ENCODE measurements at places on chromosomes 11 and 22. TPM values are rescaled to one million over a fixed set of nuclear protein-coding genes. Genes with fewer than 3 reads are reported as not detected.

- DNase-seq = no peak
- H3K36me3 ChIP-seq = no peaks in the 10 kb centered on the region
- no peak overlapping the region for H3K27ac ChIP-seq
- no peak overlapping the region for H3K4me3 ChIP-seq
- H3K27me3 ChIP-seq = no peaks in the 10 kb centered on the region
- no peaks in the 10 kb centered on the region for H3K4me1 ChIP-seq
These were observed 462.4 kb upstream of the LRRC4C start for GRCh38 chr11:41921746-41922390.

DNA sequence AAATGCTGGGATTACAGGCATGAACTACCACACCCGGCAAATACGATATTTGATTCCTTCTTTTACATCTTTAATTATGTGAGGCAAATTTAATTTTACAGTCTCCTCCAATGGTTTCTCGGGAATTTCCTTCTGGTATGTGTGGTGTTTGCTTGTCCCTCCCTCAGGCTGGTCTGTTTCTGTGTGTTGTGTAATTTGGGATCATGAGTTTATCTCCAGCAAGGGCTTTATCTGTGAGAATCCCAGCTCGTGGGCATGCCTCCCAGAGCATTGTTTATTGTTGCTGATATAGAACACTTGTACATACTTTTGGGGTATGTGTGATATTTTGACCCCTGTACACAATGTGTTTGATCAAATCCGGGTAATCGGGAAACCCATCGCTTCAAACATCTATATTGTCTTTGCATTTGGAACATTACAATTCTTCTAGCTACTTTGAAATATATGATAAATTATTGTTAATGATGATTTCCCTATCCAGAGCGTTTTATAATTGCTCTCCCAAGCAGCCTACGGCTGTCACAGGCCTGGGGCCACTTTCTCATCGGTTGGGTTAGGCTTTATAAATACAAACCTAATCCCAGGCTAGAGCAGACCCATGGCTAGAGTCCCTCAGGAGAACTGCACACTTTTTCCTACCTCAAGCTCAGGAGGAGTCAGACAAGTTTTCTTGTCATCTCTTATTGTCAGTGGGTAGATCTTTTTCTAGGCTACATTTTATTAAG is 15.0 kb upstream of the PRR5 start:
- H3K27me3 ChIP-seq = no peaks in the 10 kb centered on the region
- H3K27ac ChIP-seq = peak overlapping the region; percentile 85
- H3K4me1 ChIP-seq = peaks cover 40% of the 10 kb centered on the region
- no peaks in the 10 kb centered on the region for H3K36me3 ChIP-seq
- peak; percentile 64 for DNase-seq
- H3K4me3 ChIP-seq = no peak overlapping the region

DNA sequence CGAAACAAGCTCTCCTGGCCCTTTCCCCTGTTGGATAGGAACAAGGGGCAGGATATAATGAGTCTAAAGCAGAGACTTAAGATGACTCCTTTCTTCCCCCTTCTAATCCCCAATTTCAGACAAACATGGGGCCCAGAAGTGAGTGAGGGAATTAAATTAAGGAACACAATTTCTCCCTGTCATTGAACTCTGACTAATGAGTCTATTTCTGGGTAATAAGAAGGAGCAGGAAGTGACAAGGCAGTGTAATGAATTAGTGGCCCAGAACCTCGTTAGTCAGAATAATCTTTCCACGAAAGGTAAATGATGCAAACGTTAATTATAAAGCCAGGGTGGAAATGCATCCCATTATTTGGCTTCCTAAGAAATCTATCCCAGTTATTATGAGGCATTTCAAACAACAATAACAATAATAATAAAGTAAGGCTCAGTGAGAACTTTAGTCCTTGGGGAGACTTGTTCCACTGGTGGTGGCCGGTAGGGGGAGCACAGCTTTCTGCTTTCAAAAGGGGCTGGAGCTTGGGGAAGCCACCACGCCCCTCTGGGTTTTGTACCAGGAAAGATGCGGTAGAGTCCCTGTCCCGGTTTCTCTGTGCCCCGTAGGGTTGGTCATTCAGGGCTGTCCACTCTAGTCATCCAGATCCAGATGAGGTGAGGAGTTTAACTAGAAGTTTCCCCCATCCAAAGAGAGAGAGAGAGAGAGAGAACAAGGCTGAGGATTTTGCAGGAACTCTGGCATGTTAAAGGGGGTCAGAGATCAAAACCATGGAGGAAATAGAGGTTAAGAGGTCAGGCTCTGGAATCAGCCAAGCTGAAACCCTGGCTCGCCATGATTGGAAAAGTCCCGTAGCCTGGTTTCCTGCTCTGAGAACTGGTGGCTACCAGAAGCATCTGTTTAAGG is 298.3 kb downstream of the NTM start:
- no peaks in the 10 kb centered on the region for H3K4me1 ChIP-seq
- DNase-seq = peak; percentile 73

GRCh38 chr22:48581205-48581766 is 1246.4 kb downstream of the BRD1 start:
- DNase-seq = no peak
- H3K27me3 ChIP-seq = peaks cover 10% of the 10 kb centered on the region
- H3K36me3 ChIP-seq = no peaks in the 10 kb centered on the region
- H3K27ac ChIP-seq = no peak overlapping the region

DNA sequence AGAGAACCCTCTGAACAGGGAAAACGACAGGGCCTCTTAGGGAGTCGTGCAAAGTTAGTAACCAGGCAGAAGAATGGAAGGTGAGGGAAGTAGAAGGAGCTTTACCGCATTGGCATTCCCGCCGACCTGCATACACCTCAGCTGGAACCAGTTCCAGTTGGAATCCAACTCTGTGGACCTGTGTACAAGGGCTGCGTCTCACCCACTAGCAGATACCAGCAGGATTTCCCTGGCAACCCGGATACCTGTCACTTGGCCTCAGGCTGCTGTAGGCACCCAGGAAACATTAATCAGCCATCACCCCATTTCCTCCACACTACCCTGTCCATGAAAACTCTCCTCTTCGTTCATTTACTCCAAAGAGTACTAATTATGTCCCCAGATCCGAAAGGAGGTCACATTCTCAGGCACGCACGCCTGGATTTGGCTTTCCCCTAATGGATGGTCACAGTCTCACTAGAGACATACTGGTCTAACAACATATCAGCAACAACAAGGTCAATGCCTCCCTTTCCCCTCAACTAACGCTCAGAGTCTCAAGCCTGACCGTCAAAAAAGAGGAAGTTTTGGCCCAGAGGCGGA is 842 bp downstream of the ARFGAP2 start:
- peak overlapping the region; percentile 41 for H3K4me3 ChIP-seq
- H3K27me3 ChIP-seq = no peaks in the 10 kb centered on the region
- no peak for DNase-seq
- no peaks in the 10 kb centered on the region for H3K36me3 ChIP-seq
- peaks cover 13% of the 10 kb centered on the region for H3K4me1 ChIP-seq

DNA sequence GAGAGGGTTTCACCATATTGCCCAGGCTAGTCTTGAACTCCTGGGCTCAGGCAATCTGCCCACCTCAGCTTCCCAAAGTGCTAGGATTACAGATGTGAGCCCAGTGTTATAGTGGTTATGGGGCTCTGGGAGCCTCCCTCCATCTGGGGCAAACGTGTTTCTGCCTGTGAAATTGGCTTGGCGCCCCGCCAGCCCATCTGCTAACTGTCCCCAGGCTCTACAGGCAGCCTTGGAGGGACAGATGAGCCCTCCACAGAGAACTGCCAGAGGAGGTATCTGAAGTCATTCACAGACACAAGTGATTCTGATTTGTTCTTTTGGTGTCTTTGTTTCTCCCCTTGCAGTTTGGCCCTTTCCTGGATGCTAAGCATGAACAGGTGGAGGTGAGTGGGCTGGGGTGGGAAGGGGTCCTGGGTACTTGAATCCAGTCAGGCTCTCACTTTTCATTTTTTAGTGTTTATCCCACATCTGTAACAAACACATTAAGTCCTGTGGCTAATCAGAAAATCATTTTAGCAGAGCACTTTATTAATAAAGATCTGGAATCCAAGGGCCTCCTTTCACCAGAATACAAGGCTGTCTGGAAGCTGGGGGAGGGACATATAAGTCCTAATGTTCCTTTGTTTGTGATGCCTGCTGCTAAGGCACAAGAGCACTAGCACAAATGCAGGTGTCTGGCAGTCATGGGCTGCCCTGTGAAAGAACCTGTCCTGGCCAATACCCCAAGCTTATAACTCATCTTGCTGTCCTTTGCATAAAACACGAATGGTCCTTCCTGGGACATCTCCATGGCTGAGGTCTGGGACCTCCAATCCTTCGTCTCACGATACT is 25.7 kb upstream of the CDC42EP2 start:
- no peaks in the 10 kb centered on the region for H3K36me3 ChIP-seq
- no peak overlapping the region for H3K4me3 ChIP-seq
- peaks cover 24% of the 10 kb centered on the region for H3K4me1 ChIP-seq
- DNase-seq = no peak
- H3K27ac ChIP-seq = no peak overlapping the region
- H3K27me3 ChIP-seq = no peaks in the 10 kb centered on the region

DNA sequence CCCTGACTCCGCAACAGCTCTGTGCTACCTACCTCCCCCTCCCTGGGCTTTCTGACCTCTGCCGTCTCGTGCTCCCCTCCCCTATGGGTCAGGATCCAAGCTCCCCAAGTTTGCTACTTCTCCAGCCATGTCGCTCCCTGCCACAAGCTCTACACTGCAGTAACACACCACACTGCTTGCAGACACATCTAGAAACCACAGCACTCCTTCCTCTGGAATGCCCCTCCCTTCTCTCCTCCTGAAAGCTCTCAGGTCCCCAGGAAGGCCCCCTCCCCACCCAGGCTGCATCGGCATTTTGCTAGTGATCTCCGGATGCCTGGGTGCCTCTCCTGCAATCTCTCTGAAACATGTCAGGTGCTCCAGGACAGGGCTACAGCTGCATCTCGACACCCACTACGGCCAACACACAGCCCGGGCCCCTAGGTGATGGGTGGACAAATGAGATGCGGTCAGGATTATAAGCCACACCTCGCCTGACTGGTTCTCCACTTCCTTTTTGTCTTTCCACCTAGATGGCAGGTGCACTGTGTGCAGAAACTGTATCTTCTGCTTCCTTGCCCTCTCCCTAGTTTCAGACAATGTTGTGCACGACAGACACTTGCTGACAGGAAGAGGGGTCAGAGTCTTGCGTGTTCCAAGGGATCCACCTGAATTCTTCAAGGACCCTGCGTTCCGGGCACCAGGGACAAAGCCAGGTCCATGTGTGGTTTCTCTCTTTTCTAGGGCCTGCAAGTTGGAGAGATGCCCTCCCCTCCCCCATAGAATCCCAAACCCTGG is 22.9 kb downstream of the RPUSD4 start:
- H3K27ac ChIP-seq = no peak overlapping the region
- H3K27me3 ChIP-seq = no peaks in the 10 kb centered on the region
- no peaks in the 10 kb centered on the region for H3K36me3 ChIP-seq
- H3K4me3 ChIP-seq = no peak overlapping the region
- peaks cover 8% of the 10 kb centered on the region for H3K4me1 ChIP-seq
- DNase-seq = no peak

GRCh38 chr11:130839981-130840666 is 76.2 kb downstream of the SNX19 start:
- peak overlapping the region; percentile 69 for H3K27ac ChIP-seq
- no peaks in the 10 kb centered on the region for H3K36me3 ChIP-seq
- no peaks in the 10 kb centered on the region for H3K27me3 ChIP-seq
- no peak for DNase-seq
- no peak overlapping the region for H3K4me3 ChIP-seq

KCNK7 gene
- not detected for total RNA-seq

CCDC116 gene
- 0.30 TPM for total RNA-seq

SCN2B gene
- 1.1 TPM for total RNA-seq

Measured in hepatocyte (in vitro differentiated cells).